Activated CD8-positive, alpha-beta memory T cell treated with anti-CD3 and anti-CD28 coated beads for 24 hours (primary cell): ENCODE measurements at places on chromosomes 4 and X.

DNA sequence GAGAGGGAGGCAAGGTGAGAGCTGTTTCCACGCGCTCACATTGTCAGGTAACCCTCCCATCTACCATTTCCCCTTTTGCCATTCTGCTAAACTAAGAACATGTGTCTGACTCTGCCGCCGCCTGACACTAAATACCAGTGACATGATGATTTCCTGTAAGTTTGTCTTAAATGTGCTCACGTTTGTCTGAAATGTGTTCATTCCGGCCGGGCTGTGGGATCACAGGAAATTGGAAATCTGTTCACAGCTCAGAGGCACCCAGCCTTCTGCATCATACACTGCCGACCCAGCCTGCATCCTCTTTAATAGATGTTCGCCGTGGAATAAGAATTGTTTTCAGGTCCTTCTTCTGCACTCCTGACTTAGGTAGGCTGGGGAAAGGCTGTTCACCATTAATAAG is 336.2 kb upstream of the PPARGC1A start:
- no peak for DNase-seq

- DNase-seq: no peak
Observed at GRCh38 chrX:124476562-124476961, 130.2 kb downstream of the SH2D1A start.

DNA sequence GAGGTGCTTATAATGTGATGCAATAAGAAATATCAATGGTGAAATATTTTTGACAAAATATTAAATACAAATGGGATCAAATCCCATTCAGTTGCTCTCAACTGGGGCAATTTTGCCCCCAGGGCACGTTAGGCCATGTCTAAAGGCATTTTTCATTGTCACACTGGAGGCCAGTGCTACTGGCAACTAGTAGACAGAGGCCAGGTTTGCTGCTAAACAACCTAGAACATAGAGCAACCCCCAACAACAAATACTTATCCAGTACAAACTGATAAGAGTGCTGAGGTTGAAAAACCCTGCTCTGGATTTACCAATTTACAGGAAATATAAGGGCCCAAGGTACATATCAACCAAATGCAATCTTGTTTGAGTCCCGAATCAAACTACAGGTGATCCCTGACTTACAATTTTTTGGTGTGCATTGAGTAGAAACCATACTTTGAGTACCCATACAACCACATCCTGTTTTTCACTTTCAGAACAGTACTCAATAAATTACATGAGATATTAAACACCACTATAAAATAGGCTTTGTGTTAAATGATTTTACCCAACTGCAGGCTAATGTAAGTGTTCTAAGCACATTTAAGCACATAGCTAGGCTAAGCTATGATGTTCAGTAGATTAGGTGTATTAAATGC is 237.5 kb downstream of the HNRNPD start:
- no peak for DNase-seq

- no peak for DNase-seq
Observed at GRCh38 chr4:111334361-111334760, 711.5 kb upstream of the PITX2 start.

GRCh38 chrX:36908801-36909675 is 99.1 kb upstream of the FAM47C start:
- DNase-seq: no peak
